ENCODE measurements at places on chromosomes 5 and 9. TPM values are rescaled to one million over a fixed set of nuclear protein-coding genes. Genes with fewer than 3 reads are reported as not detected.
A peak's percentile ranks its signal among the peaks of the same experiment; 100 is the strongest.

GRIN3A gene
- total RNA-seq, result 0.02 TPM

FREM1 gene
- 0.61 TPM for total RNA-seq

INSYN2B gene
- total RNA-seq, result 1.2 TPM

PCA3 gene
- not detected for total RNA-seq

FYB1 gene
- 8.9 TPM for total RNA-seq

NEUROG1 gene
- not detected for total RNA-seq

PTGDS gene
- 23.1 TPM for total RNA-seq

CARD9 gene
- 1.5 TPM for total RNA-seq

GRCh38 chr5:140627972-140628371 is 5.0 kb downstream of the CD14 start:
- DNase-seq, result no peak

DNA sequence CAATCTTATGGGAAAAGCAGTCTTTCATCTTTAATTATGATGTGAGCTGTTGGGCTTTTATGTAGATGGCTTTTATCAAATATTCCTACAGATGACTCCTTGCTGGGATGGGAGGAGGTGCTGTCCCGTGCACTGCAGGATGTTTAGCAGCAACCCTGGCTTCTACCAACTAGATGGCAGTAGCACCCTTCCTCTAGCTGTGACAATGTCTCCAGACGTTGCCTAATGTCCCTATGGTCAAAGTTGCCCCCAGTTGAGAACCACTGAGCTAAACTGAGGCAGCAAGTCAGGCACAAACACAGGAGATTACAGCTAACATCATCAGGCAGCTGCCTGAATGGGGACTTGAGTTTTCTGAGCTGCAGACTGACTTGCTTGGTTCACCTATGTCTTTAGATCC is 401.9 kb upstream of the PDE4D start:
- DNase-seq, result no peak

DNA sequence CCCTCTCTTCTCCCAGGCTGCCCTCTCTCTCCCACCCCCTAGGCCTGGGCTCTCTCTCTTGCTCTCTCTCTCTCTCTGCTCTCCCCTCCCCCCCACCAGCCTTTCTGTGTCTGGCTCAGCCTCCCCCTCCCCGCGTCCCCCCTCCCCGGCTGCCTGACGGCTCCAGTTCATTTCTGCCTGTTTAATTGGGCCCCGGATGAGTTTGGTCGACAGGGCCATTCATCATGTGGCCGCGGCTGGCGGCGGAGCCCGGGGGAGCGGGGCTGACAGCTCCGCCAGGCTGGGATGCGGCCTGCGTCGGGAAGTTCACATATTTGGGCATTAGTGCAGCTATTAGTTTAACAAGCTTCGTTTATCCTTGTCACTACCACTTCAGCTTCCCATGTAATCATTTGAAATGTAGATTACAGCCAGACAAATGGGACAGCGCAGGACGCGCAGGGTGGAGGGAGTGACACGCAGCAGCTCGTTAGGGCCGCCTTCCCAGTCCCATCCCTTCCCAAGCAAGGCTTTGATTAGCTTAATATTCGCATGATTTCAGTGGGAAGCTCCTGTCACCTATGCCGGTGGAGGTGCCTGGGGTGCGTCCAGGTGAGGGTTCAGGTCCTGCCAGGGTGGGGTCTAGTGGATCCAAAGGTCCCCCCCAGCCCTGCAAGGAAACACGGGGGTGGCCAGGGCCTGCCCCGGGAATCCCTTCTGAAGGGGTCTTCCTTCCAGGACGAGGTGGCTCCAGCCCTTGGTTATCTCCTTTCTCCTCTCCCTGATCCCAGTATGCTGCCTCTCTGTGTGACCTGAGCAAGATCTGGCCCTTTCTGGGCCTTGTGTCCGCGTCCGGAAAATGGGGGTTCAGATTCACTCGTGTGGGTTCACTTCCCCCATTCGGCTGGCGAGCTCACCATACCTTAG is 214.8 kb downstream of the PAX5 start:
- DNase-seq, result peak; percentile 37

DNA sequence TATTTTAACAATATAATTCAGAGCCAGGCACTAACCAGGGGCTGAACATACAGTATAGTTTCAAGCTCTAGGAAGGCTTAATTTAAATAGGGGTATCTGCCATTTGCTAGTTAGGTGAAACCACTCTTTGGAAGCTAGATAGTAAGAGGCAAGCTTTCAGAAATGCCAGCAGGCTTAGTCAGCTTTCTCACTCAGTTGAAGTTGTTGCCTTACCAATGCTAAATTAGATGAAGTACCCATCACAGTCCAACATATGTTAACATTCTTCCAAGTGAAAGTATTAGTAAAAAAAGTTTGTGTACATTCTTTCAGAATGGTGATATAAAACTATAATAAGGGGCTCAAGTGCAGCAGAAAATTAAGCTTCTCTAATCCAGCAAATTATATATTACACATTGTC is 215.0 kb downstream of the CNTLN start:
- DNase-seq, result no peak

DNA sequence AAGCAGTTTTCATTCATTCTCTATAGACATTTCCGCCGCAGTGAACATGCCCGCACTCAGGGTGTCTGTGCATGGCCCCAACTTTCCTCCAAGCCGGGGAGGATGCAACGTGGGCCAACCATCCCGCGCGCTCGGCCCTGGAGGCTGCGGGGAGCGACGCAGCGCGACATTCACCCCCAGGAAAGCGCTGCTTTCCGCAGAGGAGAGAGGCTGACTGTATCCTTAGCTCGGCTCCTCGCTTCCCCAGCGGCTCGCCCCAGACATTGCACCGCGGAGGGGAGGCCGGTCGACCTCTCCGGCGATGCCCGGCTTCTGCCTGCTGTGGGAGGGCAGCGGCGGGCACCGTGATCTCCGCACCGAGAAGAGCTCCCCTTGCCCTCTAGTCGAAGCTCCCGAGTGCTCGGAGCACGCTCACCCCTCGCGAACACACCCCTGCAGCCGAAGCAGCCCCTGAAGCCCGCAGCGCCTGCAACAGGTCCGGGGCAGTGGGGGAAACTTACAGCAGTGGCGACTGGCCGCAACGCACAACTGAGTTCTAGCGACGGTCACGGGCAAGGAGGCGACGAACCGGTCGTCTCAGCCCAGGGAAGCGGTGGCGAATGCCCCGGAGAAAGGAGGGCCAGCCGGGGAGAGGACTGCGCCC is 600 bp downstream of the ENC1 start:
- DNase-seq, result peak; percentile 62

DNA sequence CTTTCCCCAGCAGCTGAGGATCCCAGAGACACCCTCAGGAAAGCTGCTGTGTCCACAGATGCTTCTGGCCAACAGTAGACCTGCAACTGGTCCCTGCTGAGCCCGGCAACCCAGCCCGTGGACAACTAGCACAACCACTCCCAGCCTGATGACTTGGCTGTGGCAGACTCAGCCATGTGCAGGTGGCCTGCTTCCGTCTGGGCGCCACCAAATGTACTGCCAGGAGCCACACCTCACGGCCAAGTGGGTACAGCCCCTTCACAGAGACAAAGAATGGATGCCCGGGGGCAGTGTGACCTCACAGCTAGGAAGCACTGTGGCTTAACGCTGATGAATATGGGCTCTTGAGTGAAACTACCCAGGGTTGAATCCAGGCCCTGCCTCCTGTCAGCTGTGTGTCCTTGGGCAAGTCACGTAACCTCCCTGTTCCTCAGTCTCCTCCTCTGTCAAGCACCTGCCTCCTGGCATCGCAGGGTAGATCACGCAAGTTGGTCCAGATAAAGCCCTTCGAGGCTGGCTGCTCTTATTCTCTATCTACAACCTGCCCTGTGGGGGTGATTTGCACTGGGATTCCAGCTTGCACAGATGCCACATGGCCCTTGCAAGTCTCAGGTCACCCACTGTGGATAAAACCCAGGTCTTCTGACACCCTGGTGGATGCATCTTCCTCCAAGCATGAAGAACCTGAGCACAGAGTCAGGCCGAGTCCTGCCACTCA is 225.0 kb downstream of the PBX3 start:
- DNase-seq, result no peak

- DNase-seq, result no peak
Observed at GRCh38 chr5:56807679-56808078, 7.7 kb upstream of the MAP3K1 start.

DNA sequence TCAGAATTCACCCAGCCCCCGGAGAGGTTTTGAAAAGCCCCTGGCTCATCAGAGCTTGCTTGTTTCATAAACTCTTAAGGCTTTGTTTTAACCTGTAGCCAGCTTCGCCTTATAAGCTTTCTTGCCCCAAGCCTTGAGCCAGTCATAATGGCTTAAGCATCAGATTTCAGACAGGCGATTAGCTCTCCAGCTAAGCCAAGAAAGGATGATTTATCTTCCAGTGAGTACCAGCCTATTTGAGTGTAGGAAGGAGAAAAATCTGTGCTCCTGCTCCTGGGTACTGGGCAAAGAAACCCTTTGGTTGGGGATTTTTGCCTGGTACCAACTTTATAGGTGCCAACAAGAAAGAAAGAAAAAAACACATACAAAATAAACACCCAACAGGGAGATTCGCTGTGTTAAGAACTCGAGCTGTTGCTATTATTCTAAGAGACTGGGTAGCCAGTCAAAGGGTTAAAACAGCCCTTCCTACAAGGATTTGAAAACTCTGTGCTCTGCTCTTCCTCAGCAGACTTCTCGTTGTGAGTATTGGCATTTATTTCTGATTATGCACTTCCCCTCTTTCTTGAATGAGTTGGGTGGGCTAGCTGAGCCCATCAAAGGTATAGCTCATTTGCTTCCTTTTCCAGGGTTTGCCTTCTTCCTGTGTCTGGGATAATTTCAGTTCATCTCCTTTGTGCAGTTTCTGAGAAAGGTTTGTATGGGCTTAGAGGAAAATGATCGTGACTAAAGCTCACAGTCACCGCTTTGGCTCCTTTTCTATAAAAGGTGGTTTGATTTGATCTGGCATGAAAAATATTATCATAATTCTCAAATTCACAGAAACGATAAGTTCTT is 157.2 kb upstream of the DMRT1 start:
- no peak for DNase-seq

GRCh38 chr9:127941062-127941960 is 3.7 kb upstream of the DPM2 start:
- peak; percentile 58 for DNase-seq

GRCh38 chr5:127038550-127038949 is 8.2 kb upstream of the MARCHF3 start:
- no peak for DNase-seq

GRCh38 chr5:125700380-125700861 is 722.8 kb upstream of the GRAMD2B start:
- DNase-seq, result no peak

DNA sequence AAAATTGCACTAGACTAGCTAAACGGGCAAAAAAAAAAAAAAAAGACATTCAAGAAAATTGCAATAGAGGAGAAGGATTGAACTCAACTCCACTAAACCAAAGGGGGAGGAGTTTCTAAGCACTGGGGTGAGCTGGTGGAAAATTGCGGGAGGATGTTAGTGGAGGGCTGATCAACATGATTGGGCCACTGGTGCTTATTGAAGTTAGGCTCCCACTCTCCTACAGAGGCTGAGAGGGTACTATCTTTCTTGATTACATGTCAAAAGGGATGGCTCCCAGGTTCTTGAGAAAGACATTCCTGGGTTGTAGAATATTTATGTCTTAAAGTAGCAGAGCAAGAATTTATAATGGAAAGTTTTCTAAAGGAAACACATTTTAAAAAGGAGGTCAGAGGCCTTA is 38.0 kb downstream of the CAMK4 start:
- no peak for DNase-seq

DNA sequence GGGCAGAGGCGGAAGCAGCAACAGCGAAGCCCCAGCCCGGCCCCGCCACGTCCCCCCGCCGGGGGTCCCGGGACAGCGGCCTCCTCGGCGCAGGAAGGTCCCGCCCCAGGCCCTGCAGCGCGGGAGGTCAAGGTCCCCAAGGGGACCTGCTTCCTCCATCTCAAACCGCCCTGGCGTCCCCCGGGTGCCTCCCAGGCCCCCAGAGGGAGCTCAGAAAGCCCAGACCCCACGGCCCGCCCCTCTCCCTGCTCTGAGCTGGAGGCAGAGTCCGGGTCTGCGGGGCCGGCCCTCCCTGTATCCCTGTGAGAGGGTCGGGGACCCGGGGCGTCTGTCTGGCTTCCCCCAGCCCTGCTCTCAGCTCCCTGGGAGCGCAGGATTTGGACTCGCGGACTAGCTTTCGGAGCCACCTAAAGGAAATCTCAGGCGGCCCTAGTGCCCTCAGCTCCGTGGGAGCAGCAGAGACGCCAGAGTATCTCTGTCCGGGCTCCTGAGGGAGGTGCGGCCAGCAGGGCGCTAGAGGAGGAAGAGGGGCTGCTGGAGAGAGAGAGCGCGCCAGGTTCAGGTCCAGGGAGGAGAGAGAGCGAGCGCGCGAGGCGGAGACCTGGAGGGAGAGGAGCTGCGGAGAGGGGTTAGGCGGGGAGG is 30.7 kb downstream of the EXOC3 start:
- peak; percentile 63 for DNase-seq

- no peak for DNase-seq
Observed at GRCh38 chr9:129093602-129094386, 12.9 kb downstream of the DOLPP1 start.

GRCh38 chr5:10288592-10289219 is 19.0 kb downstream of the CMBL start:
- DNase-seq, result peak; percentile 66

DNA sequence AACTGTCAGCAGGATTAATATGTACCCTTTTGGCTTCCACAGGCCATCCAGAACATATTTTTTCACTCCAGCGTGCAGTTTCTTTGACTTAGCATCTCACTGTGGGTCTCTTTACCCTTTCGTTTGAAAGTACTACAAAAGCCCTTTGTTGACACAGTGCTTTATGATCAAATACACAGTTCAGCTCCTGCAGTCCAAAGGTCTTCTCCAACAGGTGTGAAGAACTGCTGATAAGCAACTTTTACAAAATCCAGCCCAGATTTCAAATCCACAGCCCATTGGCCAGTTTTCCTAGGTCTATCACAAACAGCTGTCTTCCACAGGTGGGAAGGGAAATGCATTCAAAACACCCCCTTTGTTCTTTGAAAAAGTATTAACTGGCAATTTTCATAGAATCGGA is 54.8 kb downstream of the MYO10 start:
- no peak for DNase-seq

DNA sequence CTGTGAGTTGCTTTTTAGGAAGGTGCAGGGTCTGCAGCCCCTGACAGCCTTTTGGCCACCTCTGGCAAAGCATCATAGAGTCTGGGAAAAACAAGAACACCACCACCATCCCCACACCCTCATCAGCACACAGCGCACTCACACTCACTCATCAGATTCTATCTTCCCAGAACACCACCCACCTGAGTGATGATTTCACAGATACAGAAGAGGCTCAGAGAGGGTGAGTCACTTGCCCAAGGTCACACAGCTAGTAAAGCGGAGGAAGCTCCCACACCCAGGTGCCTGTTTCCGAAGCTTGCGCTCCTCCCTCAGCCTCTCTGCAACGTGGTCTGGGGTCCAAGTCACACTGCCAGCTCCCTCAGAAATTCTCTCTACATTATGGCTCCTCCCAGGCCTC is 41.8 kb upstream of the HRH2 start:
- no peak for DNase-seq
